ENCODE measurements at places on chromosomes 1 and 21.

DNA sequence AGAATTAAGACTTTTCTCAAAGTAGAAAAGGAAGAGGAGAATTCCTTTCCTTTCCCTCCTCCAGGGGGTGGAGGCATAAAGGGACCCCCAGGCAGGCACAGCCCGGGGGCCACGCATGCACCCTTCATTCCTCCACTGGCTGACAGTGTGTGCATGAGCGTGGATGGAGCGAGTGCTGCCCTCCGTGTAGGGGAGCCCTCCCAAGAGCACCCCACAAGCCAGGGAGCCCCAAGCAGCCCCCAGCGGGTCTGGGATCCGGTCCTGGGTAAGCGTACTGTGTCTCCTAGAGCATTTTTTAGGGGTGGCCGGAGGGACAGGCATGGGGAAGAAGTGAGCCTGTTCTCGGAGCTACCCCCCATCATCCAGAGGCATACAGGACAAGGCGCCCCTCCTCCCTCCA lies 120.5 kb downstream of the SIK1 start:
- DNase-seq, result no peak

- DNase-seq, result peak; percentile 54
Measured at GRCh38 chr1:10694274-10694632, 102.2 kb downstream of the CASZ1 start.

DNA sequence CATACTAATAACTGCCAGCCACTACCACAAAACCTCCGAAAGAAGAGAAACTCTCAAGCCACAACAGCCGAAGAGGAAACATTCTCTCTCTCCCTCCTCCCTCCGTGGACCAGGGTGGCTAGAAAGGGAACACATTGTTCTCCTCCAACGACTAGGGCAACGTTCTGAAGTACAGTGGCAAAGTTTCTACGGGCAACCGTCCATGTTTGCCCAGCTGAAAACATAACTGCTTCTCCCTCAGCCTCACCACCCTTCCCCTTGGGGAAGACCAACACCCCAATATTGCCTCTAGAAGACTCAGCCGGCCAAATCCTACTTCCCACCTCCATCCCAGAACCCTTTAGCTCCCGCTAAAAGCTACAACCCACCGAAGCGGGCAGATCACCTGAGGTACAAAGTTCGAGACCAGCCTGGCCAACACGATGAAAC lies 2.0 kb downstream of the GLUL start:
- no peak for DNase-seq

DNA sequence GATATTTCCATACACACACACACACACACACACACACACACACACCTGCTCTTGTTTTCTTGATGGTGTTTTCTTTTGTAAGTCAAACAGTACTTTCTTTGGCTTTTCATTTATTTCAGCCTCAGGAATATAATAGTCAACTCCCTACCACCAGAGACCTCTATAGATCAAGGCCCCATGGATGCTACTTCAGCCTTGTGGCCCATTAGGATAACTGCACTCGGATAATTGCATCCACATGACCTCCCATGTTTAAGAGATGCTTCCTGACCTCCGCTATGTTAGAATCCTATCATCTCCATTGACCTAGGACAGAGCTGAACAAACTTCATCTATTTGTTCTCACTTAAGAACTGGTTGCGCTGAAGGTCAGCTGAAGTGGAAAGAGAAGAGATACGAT lies 1094.0 kb upstream of the B3GALT2 start:
- DNase-seq, result no peak

DNA sequence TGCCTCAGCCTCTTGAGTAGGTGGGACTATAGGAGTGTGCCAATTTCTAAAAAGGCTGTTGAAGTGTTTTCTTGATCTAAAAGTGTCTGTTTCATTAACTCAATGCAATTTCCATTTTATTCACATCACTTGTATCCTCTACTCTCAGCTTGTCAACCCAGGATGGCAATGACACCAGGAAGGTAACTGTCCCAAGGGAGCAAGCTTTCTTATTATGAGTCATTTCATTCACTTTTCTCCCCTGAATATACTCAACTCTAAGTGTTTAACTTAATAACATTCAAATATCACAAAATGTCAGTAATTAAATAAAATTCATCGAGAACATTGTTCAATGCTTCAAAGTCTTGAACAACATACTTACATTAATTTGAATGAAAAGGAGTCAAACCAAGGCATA lies 22.9 kb upstream of the GFI1 start:
- no peak for DNase-seq
